ENCODE measurements at places on chromosomes 13 and 19. TPM values are rescaled to one million over a fixed set of nuclear protein-coding genes. Genes with fewer than 3 reads are reported as not detected.
A peak's percentile ranks its signal among the peaks of the same experiment; 100 is the strongest.

DNA sequence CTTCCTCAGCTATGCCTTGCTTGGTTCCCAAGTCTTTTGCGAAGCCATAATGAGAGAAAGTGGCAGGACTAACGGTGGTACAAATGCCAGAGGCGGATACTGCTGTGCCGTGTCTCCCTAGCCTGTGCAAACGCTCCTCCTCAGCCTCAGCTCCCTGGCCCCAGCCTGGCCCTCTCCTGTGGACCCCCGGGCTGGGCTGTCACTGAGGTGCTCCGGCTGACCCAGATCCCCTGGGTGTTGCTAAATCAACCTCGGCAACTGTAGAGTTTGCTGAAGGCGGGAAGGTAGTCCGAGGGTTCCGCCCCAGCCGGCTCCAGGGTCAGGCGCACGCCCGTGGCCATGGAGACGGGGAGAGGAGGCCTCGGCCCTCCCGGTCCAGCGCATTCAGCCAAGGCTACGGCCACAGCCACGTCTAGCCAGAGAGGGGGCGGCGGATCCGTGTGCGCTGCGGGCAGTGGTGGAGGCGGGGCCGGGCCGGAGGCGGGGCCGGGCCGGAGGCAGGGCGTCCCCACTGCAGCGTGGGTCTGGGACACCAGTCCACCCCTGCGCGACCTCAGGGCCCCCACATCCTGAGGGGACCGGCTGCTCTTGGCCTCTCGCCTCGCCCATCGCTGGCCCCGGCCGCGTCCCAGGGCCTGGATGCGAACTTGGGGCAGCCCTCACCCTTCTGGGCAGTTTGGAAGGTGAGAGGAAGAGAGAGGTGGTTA lies 16.4 kb upstream of the ZNF492 start:
- no peak overlapping the region for H3K27ac ChIP-seq
- H3K4me1 ChIP-seq, result no peaks in the 10 kb centered on the region
- H3K4me3 ChIP-seq, result no peak overlapping the region
- H3K27me3 ChIP-seq, result peaks cover 5% of the 10 kb centered on the region

The ARHGAP45 gene
- 150 TPM for total RNA-seq

DNA sequence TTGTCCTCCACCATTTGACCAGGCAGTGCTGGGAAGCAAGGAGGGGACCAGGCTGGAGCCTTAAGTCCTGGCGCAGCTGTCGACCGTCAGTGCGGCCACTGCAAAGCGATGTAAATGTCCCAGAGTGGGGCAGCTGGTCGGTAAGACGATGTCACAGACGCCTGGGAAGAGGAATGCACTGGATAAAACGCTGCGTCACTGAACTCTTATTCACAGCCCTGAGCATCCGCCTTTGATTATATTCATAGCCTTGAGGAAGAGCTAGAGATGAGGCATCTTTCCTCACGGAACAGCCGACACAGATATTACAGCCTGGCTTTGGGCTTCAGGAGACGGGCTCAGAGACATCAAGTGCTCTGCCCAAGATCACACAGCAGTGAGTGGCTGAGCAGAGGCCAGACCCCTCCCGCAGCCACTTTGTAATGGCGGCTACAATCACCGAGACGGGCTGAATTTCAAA lies 17.6 kb upstream of the TUBGCP3 start:
- H3K4me3 ChIP-seq, result peak overlapping the region; percentile 75
- DNase-seq, result no peak
- H3K36me3 ChIP-seq, result no peaks in the 10 kb centered on the region
- H3K27ac ChIP-seq, result no peak overlapping the region
- H3K27me3 ChIP-seq, result peaks cover 10% of the 10 kb centered on the region
- peaks cover 6% of the 10 kb centered on the region for H3K4me1 ChIP-seq

DNA sequence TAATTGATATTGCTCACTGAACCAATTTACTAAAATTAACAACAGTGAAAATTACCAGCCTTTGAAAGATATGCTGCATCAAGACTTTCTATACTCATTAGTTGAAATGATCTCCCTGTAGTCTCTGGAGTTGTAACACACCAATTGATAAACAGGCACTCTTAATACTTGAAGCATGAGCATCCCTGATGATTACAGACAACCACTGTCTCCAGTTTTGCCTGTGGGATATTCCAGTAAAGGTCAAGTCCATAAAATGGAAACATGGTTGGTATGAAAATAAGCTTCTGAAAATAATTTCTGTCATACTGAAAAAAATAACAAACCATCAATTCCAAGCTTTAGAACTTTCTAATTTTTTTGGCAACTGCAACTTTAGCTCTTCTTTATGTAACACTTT lies 405.8 kb downstream of the SPRY2 start:
- H3K4me3 ChIP-seq, result no peak overlapping the region
- no peaks in the 10 kb centered on the region for H3K4me1 ChIP-seq
- no peaks in the 10 kb centered on the region for H3K36me3 ChIP-seq

DNA sequence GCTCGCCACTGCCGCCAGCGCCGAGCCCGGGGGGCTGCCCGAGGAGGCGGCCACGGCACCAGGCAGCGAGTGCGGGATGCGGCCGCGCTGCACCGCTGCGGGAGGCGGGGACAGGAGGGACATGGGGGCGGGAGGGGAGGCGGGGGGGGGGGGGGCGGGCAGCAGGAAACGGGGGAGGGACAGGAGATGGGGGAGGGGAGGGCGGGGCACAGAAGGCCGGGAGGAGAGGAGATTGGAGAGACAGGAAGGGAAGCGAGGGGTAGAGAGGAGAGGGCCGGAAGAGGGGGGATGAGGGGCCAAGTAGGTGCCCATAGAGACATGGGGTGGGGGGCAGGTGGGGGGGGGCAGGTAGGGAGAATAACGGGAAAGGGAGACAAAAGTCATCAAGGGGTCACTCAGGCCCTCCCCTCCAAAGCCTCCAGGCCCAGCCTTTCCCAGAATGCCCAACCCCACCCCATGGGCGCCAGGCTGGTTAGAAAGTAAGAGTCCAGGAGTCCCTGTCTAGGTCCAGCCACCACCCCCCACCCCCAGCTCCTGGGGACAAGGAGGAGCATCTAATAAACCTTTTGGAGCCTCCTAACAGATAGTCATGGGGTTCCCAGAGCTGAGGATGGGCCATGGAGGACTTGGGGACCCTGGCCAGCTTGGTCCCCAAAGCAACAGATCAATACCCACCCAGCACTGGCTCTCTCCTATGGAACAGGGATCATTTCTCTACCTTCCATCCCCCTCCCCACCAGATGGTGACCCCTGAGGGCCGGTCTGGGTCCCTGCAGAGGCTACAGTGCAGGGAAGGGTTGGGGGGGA lies 9.5 kb downstream of the NR2F6 start:
- H3K4me3 ChIP-seq, result peak overlapping the region; percentile 81
- H3K36me3 ChIP-seq, result peaks cover 8% of the 10 kb centered on the region
- no peak overlapping the region for H3K27ac ChIP-seq
- DNase-seq, result no peak
- H3K27me3 ChIP-seq, result no peaks in the 10 kb centered on the region
- H3K4me1 ChIP-seq, result peaks cover 5% of the 10 kb centered on the region

GRCh38 chr19:16825312-16826052 lies 3.7 kb upstream of the SIN3B start:
- H3K27ac ChIP-seq, result no peak overlapping the region
- H3K4me3 ChIP-seq, result peak overlapping the region; percentile 7
- peaks cover 25% of the 10 kb centered on the region for H3K27me3 ChIP-seq
- peaks cover under 1% of the 10 kb centered on the region for H3K36me3 ChIP-seq
- peaks cover 15% of the 10 kb centered on the region for H3K4me1 ChIP-seq

The SPTBN4 gene
- total RNA-seq, result 2.3 TPM

The STARD13 gene
- total RNA-seq, result not detected

GRCh38 chr13:109718726-109719125 lies 67.7 kb downstream of the IRS2 start:
- no peak for DNase-seq
- no peak overlapping the region for H3K4me3 ChIP-seq
- H3K36me3 ChIP-seq, result no peaks in the 10 kb centered on the region
- H3K4me1 ChIP-seq, result no peaks in the 10 kb centered on the region

GRCh38 chr13:102825400-102825799 lies 20.4 kb upstream of the ERCC5 start:
- no peak overlapping the region for H3K4me3 ChIP-seq
- no peak overlapping the region for H3K27ac ChIP-seq
- peaks cover 24% of the 10 kb centered on the region for H3K36me3 ChIP-seq
- no peak for DNase-seq
- no peaks in the 10 kb centered on the region for H3K27me3 ChIP-seq

- H3K4me1 ChIP-seq, result peaks cover 11% of the 10 kb centered on the region
- no peak overlapping the region for H3K27ac ChIP-seq
- DNase-seq, result no peak
These were observed 49.4 kb downstream of the LYL1 start for GRCh38 chr19:13053238-13053637.

DNA sequence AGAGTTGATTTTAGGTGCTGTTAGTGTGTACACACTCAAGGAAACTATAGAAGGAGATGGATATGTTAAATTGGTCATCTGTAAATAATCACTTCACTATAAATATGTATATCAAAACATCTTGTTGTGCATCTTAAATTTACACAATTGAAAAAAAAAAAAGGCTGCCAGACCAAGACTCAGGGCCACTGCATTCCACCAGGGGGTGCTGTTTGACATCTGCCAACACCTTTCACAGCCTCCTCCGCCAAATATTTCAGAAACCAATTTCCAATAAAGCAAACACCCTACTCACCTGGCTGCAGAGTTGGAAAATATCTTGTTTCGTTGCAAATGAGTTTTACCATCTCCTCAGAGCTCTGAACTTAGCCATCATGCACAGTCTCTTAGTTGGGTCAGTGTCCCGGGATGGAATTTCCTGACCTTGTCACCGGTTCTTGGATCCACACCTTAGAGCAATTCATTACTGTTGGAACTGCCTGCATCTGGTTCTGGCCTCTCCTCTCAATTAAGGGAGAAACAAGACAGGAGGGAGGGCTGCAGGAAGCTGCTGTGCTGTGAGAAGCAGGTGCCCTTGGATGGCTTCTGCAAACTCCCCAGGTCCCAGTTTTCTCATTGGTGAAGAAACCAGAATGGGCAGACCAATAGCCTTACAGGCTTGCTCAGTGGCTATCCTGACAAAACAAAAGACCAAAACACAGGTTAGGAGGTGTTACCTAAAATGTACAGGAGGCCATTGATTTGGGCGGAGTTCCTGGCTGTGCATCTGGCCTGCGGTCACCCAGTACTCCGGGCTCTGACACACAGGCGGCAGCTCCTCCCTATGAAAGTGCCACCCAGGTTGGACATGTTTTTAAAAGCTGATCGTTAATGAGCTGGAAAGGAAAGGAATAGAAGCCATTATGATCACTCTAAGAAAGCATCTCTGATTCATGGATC lies 746.6 kb downstream of the UQCRFS1 start:
- no peaks in the 10 kb centered on the region for H3K36me3 ChIP-seq
- H3K4me3 ChIP-seq, result no peak overlapping the region
- no peak overlapping the region for H3K27ac ChIP-seq

- H3K4me3 ChIP-seq, result peak overlapping the region; percentile 92
- no peaks in the 10 kb centered on the region for H3K27me3 ChIP-seq
- peaks cover 26% of the 10 kb centered on the region for H3K4me1 ChIP-seq
- no peak for DNase-seq
These were observed 1.9 kb downstream of the UBE2S start for GRCh38 chr19:55405638-55406037.

The TMEM190 gene
- not detected for total RNA-seq

DNA sequence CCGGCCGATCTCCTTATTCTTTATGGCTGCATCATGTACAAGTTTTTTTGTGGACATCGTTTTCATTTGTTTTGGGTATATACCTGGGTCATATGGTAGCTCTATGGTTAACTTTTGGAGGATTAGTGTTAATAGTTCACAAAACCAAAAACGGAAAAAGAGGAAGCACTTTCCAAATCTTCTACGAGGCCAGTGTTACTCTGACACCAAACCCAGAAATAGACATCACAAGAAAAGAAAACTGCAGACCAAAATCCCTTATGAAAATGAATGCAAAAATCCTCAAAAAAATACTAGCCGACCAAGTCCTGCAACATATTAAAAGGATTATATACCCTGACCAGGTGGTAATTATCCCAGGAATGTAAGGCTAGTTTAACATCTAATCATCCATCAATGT lies 29.8 kb downstream of the ADGRE2 start:
- no peaks in the 10 kb centered on the region for H3K27me3 ChIP-seq
- H3K4me3 ChIP-seq, result no peak overlapping the region
- DNase-seq, result no peak
- H3K4me1 ChIP-seq, result no peaks in the 10 kb centered on the region

DNA sequence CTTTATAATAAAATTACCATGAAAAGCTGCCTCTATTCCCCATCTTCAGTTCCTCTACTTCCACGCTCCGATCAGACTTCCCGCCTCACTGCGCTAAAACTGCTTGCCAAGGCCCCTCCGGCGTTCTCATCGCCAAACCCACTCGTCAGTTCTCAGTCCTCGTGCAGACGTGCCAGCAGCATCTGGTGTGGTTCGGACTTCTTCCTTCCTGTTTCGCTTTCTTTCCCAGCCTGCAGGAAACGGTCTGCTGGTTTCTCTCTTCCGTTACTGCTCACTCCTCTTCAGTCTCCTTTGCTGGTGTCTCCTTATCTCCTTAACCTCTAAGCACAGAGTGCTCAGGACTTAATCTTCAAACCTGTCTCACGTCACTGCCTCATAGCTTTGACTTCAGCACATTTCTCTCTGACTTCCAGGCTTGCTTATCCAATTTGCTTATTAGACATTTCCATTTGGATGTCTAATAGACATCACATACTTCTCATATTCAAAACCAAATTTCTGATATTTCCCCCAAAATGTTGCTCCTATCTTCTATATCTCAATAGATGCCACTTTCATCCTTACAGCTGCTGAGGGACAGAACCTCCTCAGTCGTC lies 40.3 kb downstream of the RCBTB2 start:
- peaks cover 6% of the 10 kb centered on the region for H3K36me3 ChIP-seq
- H3K27ac ChIP-seq, result no peak overlapping the region
- DNase-seq, result peak; percentile 82

DNA sequence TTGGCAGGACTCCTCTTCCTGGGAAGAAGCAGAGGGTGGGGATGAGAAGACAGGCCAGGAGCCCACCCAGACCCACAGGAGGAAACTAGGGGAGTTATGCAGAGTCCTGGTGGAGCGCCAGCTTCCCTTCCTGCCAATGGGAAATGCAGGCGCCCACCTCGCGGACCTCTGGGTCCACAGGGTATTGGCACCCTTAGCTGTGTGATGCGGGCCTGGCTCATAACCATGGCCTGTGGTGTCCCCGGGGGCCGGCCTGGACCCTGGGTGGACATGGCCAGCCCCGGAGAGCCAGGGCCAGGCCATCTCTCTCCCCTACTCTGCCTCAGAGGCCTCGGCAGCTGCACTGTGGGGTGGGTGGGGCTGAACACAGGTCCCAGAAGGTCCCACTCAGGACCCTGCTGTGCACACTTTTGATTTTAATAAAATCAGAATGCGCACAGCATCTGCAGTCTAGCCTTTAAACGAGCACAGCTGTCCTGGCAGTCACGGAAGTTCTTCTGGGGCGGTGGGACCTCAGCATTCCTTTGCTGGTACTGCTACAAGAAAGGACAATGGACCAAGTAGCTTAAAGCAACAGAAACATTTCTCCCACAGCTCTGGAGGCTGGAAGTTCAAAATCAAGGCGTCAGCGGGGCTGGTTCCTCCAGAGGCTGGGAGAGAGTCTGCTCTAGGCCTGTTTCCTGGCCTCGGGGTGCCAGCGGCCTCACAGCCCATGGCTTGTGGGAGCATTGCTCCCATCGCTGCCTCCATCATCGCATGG lies 1.8 kb downstream of the F10 start:
- H3K36me3 ChIP-seq, result no peaks in the 10 kb centered on the region
- peaks cover 20% of the 10 kb centered on the region for H3K27me3 ChIP-seq
- H3K4me1 ChIP-seq, result peaks cover 4% of the 10 kb centered on the region

The TOMM40 gene
- total RNA-seq, result 134 TPM

The DDA1 gene
- total RNA-seq, result 33.2 TPM

Measured in activated CD8-positive, alpha-beta T cell treated with anti-CD3 and anti-CD28 coated beads for 36 hours (primary cell).